ENCODE measurements at places on chromosomes 6 and 20.

DNA sequence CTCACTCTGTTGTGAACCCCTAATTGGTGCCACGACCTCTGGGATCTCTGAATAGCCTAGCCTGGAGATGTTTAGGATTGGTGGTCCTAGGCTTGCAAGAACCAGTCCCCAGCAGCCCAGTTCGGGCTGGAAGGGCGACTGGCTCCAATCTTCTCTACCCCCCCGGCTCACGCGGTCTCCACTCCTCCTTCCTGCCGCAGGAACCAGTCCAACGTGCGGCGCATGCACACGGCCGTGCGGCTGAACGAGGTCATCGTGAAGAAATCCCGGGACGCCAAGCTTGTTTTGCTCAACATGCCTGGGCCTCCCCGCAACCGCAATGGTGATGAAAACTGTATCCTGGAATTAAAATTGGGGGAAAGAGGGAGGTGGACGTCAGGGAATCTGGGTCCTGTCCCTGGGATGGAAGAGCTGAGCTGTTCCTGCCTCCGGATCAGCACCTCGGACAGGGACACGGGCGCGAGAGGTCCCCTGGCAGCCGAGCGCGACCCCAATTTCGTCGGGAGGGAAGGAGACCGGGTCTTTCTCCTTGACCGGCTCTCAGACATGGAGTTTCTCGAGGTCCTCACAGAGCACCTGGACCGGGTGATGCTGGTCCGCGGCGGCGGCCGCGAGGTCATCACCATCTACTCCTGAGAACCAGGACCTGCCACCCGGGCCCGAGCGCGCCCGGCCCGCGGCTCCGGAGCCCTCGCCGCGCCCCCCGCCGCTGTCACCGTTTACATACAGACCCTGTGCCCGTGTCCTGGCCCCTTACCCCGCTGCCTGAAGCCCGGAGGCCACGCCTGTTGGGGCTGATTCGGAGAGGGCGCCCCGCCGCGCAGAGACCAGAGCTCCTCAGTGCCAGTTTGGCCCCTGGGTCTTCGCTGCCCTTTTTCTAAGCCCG lies 28.2 kb downstream of the SLC12A5 start:
- peak; percentile 86 for DNase-seq

- DNase-seq: peak; percentile 79
Observed at GRCh38 chr6:168035661-168036545, 38.4 kb downstream of the KIF25 start.

DNA sequence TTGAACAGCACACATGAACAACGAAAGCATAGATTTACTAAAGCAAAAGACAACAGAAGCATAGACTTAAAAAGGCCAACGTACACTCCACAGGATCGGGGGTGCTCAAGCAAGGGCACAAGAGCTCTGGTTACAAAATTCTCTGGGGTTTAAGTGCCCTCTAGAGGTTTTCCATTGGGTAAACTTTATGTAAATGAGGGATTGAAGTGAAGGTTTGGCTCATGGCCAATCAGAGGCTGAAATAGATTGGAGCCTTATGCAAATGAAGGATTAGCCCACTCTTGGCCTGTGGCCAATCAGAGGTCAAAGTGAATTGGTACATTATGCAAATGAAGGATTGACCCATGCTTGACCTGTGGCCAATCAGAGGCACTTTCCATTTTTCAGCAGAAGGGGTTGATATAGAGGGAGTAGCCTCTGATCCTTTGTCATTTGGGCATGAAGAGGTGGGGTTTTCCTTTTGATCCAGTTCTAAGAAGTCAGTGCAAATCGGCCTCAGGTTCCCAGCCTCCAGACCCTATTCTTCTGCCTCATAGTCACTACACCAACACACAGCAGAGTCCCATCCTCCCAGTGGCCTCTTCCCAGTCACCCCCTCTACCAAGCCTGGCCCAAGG lies 244.9 kb downstream of the THBS2 start:
- DNase-seq: no peak

- DNase-seq: no peak
Observed at GRCh38 chr6:139917951-139918630, 543.6 kb upstream of the CITED2 start.

GRCh38 chr6:163634211-163635171 lies 220.0 kb downstream of the QKI start:
- DNase-seq: peak; percentile 43

DNA sequence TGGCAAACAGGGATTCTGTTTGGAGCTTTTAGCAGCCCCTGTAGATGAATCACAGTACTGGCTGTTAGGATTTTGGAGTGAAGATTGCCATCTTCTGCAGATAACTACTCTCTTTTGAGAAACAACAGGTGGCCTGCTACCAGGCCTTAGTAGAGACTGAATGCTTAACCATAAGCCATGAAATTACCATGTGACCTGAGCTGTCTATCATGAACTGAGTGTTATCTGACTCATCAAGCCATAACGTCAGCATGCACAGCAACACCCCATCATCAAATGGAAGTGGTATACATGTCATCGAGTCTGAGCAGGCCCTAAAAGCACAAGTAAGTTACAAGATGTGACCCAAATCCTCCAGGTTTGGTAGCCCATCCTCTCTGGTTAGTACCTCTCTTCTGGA lies 132.6 kb downstream of the GPR63 start:
- no peak for DNase-seq

DNA sequence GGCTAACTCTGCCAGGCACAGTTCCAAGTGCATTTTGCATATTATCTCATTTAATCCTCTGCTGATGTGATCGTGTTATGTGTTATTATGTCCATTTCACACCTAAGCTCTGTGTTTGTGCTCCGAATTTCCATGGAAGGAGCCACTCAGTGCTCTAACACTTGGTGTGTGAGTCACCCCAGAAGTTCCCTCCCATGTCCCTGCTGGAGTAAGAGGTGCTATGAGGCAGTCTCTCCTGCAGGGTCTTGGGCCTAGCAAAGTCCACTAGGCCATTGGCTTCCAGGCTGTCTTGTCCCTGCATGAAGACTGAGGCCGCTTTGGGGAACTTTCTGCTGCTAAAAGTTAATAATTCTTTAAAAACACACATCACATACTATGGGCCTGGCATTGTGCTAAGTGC lies 405.9 kb upstream of the SULF2 start:
- peak; percentile 10 for DNase-seq

DNA sequence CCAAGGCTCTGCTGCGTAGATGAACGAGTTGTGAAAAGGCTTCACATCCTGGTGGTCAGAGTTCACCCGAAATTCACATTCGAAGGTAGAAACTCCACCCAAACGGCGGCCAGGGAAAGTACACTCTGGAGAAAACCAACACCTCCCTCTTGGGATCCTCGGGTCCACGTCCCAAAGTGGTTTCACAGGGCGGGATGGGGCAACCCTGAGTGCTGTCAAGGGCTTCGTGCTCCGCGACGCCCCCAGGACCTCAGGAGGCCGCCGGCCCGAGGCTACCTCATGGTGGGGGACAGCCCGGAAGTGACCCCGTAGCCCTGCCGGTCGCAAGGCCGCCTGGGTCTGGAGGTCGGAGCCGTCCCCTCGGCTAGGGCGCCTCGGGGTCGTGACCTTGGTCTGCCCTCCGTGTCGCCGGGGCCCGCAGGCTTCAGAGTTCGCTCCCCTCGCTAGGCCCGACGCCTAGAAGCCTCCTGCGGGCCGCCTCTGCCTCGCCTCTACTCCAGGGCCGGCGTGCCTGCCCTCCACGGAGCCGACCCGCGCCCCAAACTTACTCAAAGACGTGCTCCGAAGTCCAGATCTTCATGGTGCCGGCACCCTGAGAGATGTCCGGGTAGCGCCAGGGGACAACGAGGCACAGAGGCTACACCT lies at the start of gene PRELID3B:
Gene PRELID3B, minus strand, starts transcription at position 636 of the 645 bp plus-strand sequence. Its CDS starts 56 bp downstream, at position 580.
- DNase-seq: no peak

DNA sequence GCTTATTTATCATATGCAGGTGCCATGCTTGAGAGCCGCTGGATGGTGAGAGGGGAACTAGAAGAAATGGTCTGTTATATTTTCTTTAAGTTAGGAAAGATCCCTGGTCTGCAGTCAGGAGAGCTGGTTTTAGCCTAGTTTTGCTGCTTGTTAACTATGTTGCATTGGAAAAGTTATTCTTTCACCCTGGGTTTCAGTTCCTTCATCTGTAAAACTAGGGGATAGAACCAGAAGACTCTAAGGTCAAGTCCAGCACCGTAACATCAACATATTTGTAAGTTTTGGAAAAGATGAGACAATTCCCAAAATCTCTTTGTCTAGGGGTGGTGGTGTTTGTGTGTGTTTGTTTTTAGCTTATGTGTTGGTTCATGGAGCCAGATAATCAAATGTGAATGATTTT lies 304.0 kb downstream of the QKI start:
- DNase-seq: no peak

Data from posterior vena cava (tissue), 2 donors.